ENCODE measurements at places on chromosomes 5 and 9. TPM values are rescaled to one million over a fixed set of nuclear protein-coding genes. Genes with fewer than 3 reads are reported as not detected.

DNA sequence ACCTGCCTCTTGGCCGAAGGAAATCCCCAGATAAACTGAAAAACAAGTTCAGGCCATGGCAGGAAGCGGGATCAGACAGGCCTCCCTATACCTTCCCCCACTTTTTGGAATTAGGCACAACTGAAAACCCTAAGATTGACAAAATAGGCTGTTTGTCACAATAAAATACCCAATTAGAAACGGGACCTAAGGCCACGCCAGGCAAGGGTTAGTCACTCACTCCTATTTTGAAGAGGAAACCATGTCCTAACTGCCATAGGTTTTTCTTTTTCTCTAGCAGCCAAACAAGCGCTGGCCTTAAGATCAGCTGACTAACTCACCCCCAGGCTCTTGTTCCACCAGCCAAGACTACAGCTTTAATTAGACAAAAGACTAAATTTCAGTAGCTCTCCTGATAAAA lies 11.9 kb downstream of the FBP2 start:
- H3K4me3 ChIP-seq, result no peak overlapping the region
- no peak overlapping the region for H3K27ac ChIP-seq
- peaks cover 12% of the 10 kb centered on the region for H3K4me1 ChIP-seq
- H3K36me3 ChIP-seq, result no peaks in the 10 kb centered on the region

- H3K36me3 ChIP-seq, result no peaks in the 10 kb centered on the region
- no peak overlapping the region for H3K27ac ChIP-seq
- DNase-seq, result no peak
- H3K27me3 ChIP-seq, result no peaks in the 10 kb centered on the region
- H3K4me3 ChIP-seq, result no peak overlapping the region
Measured at GRCh38 chr9:114725930-114726329, 43.9 kb upstream of the TEX48 start.

DNA sequence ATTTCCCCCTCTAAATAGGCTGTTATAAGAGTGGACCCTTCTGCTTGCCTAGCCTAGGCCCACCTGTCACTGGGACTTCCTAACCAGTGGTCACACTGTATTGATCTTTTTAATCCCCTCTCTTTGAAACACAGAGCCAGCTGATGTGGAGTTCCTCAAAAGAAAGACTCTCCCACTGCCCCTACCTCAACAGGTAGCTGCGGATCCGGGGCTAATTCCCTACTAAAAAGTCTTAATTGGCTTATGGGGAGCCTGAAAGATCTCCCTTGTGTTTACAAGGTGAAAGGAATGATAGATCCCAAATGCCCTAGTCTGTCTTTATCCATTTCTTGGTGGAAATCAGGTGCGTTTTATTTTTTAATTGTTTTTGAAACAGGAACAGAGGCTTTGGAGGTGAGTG lies 2.0 kb downstream of the NEUROG1 start:
- H3K4me1 ChIP-seq, result no peaks in the 10 kb centered on the region
- DNase-seq, result no peak
- H3K27me3 ChIP-seq, result peaks cover 23% of the 10 kb centered on the region

DNA sequence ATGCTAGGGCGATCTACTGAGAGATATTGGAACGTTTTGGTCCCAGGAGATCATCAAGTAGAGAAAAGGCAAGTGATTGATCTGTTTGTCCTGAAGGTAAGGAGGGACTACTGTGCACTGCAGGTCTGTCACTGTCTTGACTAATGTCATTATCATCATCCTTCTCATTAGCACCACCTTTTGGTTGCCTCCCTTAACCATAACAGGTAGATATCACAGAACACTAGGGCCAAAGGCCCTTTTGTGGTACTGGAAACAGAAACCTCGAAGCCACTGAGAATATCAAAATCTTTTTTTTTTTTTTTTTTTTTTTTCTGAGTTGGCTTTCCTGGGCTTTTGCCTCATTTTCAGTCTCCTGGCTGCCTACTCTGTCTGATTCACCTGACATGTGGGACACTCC lies 134.0 kb downstream of the KCTD16 start:
- DNase-seq, result no peak
- H3K36me3 ChIP-seq, result no peaks in the 10 kb centered on the region
- H3K4me1 ChIP-seq, result no peaks in the 10 kb centered on the region
- no peak overlapping the region for H3K27ac ChIP-seq

DNA sequence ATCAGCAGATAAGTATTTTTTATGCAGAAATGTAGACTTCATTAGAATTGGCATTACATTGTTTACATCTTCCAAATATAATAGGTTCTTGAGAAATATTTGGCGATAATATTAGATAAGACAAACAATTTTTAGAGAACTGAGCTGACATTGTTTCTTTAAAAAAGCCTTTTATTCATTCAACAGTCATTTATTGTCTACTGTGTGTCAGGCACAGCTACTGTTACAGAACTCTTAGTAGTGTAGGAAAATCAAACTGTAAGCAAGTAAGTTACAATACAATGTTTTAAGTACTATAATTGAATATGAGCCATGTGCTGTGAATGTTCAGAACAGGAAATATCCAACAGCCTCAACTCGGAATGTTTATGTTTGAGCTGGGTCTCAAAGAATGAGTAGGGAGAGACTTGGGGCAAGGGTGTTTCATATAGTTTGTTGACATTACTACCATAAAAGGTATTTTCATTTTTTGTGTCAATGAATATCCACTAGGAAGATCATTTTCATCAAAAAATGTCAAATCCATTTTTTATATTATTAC lies 114.0 kb downstream of the CDC42SE2 start:
- no peaks in the 10 kb centered on the region for H3K36me3 ChIP-seq
- H3K4me1 ChIP-seq, result peaks cover 89% of the 10 kb centered on the region
- H3K4me3 ChIP-seq, result no peak overlapping the region
- no peak for DNase-seq

DNA sequence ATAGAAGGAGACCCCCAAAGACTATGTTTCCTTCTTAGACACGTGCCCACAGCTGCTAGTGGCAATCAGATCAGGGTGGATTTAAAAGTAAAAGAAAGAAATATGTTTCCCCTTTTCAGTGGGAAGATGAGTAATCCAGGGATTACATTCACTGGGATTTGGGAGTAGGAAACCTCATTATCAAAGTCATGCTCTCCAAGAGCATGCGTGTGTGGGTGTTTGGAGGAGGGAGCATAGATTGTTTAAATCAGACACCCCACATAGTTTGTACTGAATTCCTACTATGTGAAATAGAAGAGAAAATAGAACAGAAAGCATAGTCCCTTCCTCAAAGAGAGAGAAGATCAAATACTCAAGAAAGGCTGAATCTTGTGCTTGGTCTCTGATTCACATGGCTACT lies 65.5 kb upstream of the TBCA start:
- no peak overlapping the region for H3K27ac ChIP-seq
- no peak overlapping the region for H3K4me3 ChIP-seq
- H3K36me3 ChIP-seq, result no peaks in the 10 kb centered on the region
- H3K4me1 ChIP-seq, result no peaks in the 10 kb centered on the region
- DNase-seq, result no peak

- no peaks in the 10 kb centered on the region for H3K27me3 ChIP-seq
- H3K27ac ChIP-seq, result no peak overlapping the region
- H3K4me3 ChIP-seq, result no peak overlapping the region
- DNase-seq, result no peak
- H3K36me3 ChIP-seq, result no peaks in the 10 kb centered on the region
- no peaks in the 10 kb centered on the region for H3K4me1 ChIP-seq
Measured at GRCh38 chr5:166505544-166505943, 1785.9 kb upstream of the WWC1 start.

Gene GPR150
- 0.18 TPM for total RNA-seq
